ENCODE measurements at places on chromosomes 5 and 9.
A peak's percentile ranks its signal among the peaks of the same experiment; 100 is the strongest.

DNA sequence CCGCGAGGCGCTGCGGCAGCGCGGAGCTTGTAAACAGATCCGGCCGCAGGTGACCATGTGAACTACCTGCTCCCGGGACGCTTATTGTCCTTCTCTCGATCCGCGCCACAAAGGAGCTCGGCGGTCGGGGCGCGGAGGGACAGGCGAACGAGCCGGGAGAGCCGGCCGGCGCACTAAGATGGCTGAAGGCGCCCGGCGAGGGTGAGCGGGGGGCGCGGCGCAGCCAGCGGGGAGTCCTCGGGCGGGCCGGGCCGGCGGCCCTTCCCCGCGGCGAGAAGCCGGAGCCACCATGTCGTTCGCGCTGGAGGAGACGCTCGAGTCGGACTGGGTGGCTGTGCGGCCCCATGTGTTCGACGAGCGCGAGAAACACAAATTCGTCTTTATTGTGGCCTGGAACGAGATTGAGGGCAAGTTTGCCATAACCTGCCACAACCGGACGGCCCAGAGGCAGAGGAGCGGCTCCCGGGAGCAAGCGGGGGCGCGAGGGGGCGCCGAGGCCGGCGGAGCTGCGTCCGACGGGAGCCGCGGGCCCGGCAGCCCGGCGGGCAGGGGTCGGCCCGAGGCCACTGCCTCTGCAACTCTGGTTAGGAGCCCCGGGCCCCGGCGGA is 535 bp downstream of the JMY start:
- no peak for DNase-seq

DNA sequence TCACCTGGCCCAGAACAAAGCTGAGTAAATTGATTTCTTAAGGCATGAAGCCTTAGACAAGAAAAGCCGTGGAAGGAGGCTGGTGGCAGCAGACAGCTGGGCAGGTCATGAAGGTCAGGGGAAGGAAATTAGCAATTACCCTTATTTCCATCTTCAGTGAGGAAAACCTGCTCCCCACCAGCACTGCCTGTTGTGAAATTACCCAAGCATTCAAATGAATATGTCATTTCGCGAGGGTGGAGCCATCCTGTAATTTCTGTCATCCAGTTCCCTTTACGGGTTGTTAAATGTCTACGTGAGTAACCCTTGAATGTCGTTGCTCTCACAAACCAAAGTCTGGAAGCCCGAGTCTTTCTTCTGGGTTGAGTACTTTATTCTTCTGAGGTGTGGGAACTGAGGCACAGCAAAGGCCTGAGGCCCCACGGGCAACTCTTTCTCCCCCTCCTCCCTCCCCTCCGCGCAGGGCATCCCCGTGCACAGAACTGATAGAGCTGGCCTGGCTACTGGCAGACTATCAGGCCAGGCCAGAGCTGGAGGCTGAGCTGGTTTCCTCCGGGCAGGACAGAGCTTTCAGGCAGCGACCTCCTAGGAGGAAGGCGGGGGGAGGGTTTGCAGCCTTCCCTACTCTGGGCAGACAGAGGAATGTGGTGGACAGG is 22.0 kb upstream of the AK3 start:
- DNase-seq = no peak

DNA sequence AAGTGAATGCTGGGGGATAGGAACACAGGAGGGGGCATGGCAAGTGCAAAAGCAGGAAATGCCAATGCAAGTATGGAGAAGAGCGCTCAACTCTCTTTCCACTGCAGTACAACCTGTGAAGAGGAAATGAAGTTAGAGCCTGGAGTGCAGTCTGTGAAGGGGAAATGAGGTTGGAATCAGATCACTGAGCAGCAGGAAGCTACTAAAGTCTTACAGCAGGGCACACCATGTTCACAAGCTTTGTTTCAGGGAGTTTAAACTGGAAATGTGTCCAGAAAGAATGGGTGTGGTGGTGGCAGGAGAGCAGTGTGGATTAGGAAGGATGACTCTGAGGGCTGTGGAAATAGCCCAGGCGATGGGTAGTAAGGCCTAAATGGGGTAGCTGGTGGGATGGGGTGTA is 15.4 kb downstream of the ARHGEF37 start:
- no peak for DNase-seq

DNA sequence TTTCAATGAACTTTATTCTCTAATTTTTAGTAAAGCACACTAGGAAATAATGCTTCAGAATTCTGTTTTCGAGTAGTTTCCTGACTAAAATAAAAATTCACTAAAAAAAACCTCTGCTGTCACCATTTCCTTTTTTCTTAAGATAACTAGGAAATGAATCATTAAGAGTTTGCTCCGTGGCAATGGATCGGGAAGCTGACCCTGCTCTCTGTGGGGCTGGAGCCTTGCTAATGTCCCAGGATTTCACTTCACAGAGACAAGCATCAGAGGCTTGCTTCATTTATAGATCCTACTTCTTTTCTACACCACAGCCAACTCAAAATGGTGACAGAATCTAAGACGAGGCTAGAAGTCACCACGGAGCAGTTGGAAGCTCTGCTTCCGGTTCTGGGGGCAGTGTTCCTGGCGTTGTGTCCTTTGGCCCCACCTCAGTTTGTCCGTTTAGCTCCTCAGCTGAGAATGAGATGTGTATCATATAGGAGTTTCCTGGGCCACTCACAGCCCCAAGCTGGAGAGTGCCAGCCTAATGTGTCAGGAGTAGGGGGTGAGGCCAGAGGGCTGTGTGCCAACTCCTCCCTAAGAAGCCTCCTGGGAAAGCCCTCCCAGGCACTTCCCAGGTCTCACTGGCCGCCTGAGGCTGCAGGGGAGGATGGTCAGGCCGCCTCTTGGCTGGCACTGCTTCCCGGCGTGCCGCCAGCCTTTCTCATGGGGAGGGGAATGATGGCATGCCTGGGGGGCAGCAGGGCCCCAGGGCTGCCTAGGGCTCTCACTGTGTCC is 19.6 kb downstream of the TENT4A start:
- DNase-seq = no peak

GRCh38 chr9:105290418-105290817 is 46.0 kb downstream of the SLC44A1 start:
- no peak for DNase-seq

- DNase-seq = no peak
Observed at GRCh38 chr5:76337953-76338451, 65.1 kb upstream of the IQGAP2 start.

DNA sequence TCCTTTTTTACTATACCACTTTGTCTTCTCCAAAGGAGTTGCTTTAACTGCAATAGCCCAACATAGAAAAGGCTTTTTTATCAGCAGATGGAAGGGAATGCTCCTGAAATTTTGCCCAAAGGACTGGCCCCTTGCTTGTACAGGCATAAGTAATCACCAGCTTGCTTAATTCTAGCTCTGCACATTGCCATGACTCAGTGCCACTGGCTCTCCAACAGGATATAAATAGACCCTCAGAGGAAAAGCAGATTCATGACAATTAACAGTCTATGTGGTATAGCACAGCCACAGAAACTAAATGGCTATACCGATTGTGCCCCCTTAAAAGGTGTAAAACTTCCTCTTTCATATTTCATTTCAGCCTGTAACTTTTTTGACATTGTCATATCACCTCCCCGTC is 227.0 kb downstream of the ZNF608 start:
- DNase-seq = no peak

- DNase-seq = no peak
Observed at GRCh38 chr5:172839669-172840431, 5.8 kb downstream of the ERGIC1 start.

DNA sequence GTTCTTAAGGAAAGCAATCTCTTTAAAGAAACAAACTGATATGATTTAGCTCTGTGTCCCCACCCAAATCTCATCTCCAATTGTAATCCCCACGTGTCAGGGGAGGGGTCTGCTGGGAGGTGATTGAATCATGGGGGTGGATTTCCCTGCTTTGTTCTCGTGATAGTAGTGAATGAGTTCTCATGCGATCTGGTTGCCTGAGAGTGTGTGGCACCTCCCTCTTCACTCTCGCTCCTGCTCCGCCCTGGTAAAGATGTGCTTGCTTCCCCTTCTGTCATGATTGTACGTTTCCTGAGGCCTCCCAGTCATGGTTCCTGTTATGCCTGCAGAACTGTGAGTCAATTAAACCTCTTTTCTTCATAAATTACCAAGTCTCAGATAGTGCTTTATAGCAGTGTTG is 412.7 kb upstream of the SMC2 start:
- DNase-seq = no peak

GRCh38 chr9:14326264-14326826 is 12.4 kb upstream of the NFIB start:
- DNase-seq = peak; percentile 97

GRCh38 chr5:147336876-147337275 is 102.0 kb downstream of the STK32A start:
- no peak for DNase-seq

DNA sequence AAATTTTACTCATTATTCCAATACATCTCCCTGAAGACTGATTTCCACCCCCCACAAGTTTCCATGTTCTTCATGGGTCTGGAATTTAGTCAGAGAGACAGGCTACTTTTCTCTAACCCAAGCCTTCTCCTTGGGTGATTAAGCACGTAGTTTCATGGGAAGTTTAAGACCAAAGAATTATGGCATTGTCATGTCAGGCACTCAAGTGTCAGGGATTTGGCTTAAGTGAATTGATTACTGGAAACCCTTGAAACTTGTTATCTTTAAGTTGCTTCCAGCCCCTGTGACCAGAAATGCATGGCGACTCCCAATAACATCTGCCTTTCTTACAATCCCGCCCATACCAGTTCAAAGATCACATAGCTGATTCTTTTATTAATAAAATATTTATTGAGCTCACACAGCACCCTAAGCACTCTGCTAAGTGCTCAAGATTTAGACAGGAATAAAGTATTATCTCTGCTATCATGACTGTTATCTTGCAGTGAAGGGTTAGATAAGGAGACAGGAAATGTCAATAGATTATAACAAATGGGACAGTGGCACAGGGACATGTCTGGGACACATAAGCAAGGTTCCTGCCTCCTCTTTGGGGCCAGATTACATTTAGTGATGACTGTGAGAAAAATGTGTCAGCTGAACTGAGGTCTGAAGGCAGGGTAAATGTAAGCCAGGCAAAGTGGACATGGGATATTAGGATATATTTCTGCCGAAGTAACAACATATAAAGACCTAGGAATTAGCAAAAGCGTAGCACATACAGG is 241.2 kb upstream of the TNC start:
- DNase-seq = no peak

Data from NCI-H2081 treated with DMSO at 0.1 percent for 48 hours (cell line).